ENCODE measurements at places on chromosomes 4 and X. TPM values are rescaled to one million over a fixed set of nuclear protein-coding genes. Genes with fewer than 3 reads are reported as not detected.

CTAG1A gene
- not detected for total RNA-seq

SSX1 gene
- total RNA-seq, result not detected

SPANXN3 gene
- total RNA-seq, result not detected

MGARP gene
- total RNA-seq, result 0.21 TPM

XG gene
- not detected for total RNA-seq

MND1 gene
- total RNA-seq, result 24.2 TPM

RPS6KA6 gene
- total RNA-seq, result not detected

ZFP92 gene
- 0.52 TPM for total RNA-seq

AFP gene
- not detected for total RNA-seq

CFI gene
- not detected for total RNA-seq

RAB33A gene
- 21.2 TPM for total RNA-seq

RP2 gene
- total RNA-seq, result 10.6 TPM

POU3F4 gene
- not detected for total RNA-seq

FGF5 gene
- not detected for total RNA-seq

TEX13C gene
- total RNA-seq, result not detected

REPS2 gene
- total RNA-seq, result not detected

FGFBP1 gene
- total RNA-seq, result not detected

NUDT10 gene
- total RNA-seq, result 0.25 TPM

MAGEA3 gene
- total RNA-seq, result not detected

Data from activated CD4-positive, alpha-beta T cell treated with anti-CD3 and anti-CD28 coated beads, Interleukin-2, amount 10 ng/mL, durations not matched to agents 7 days and 5 days (primary cell).